CD4-positive, alpha-beta T cell treated with Interleukin-4 for 1 hour (primary cell): ENCODE measurements at places on chromosomes 3 and 15.
A peak's percentile ranks its signal among the peaks of the same experiment; 100 is the strongest.

- DNase-seq, result no peak
Measured at GRCh38 chr15:45612790-45613415, 21.9 kb upstream of the SQOR start.

GRCh38 chr15:65028338-65028737 is 1.1 kb downstream of the MTFMT start:
- peak; percentile 13 for DNase-seq

GRCh38 chr3:14929310-14930074 is 17.9 kb upstream of the NR2C2 start:
- no peak for DNase-seq

- no peak for DNase-seq
Measured at GRCh38 chr15:29333261-29333660, 63.6 kb upstream of the NSMCE3 start.

DNA sequence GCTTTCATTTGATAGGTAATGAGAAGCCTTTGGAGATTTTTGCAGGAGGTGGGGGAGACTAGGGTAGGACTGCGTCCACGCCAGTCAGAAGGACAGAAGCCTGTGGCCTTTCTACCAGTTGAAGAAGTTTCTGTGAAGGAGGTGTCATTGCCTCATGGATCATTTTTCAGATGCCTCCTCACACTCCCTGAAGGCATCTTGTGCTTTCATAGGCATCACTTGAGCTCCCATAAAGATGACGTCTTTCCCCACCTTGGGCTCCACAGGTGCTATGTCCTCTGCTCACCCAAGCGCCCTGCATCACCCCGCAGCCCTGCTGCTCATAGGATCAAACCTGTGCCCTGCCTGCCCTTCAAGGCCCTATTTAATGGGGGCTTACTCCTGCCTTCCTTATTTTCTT is 7.5 kb upstream of the ITGA11 start:
- no peak for DNase-seq

DNA sequence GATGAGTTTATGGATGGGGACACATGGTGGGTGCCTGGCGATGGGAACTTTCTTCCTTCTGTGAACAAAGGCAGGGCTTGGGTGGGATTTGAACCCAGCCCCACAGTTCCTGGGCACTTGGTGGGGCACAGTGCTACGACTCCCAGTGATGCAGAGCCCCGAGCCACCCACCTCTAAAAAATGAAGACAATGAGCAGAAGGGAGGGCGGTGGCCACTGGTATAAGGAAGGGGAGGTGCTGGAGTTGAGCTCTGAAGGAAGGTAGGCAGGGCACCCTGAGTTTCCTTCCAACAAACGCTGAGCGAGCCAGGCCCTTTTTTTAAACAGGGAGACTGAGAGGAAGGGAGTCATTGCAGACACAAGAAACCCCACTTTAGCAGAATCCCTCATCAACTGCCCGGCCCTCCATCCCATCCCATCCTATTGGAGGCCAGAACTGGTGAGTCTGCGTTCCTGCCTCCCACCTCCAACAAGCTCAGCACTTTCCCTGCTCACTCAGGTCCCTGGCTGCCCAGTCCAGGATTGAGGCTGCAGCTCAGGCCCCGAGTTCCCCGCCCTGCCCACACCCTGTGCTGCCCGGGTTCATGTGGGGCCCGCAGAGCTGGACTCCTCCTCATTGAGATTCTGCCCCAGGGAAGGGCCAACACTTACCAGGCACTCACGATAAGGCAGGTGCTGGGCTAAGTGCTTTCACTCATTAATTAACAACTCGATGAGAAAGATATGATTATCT is 57.3 kb downstream of the LINGO1 start:
- DNase-seq, result no peak

GRCh38 chr3:13480340-13481318 is 523 bp downstream of the HDAC11 start:
- peak; percentile 57 for DNase-seq

- DNase-seq, result no peak
Measured at GRCh38 chr15:35440265-35440664, 105.7 kb downstream of the DPH6 start.

GRCh38 chr15:67174864-67175573 is 79.4 kb downstream of the AAGAB start:
- no peak for DNase-seq

GRCh38 chr3:56836276-56837163 is 34.8 kb upstream of the ARHGEF3 start:
- DNase-seq, result no peak

- DNase-seq, result no peak
Measured at GRCh38 chr3:76370749-76371520, 585.6 kb upstream of the ZNF717 start.

DNA sequence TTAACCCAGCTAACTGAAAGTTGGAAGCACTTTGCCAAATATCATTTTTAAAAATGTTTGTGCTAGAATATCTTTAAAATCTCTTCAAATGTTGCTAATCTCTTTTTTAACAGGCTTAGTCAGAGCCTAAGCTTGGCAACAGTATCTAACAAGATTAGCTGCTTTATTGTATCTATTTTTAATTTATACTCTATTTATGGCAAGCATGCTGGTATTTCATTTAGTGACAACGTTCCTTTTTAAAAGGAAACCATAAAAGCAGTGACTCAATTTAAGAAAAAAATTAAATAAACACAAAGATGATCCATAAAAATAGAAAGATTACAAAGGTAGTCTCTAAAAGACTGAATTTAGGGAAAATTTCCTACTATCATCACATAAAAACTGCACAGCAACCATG is 40.5 kb downstream of the SLC12A6 start:
- DNase-seq, result no peak

GRCh38 chr15:58839485-58839884 is 68.4 kb downstream of the MINDY2 start:
- no peak for DNase-seq

- DNase-seq, result no peak
Measured at GRCh38 chr3:110494728-110495127, 576.9 kb upstream of the NECTIN3 start.

GRCh38 chr3:128376516-128376915 is 90.2 kb downstream of the DNAJB8 start:
- no peak for DNase-seq

DNA sequence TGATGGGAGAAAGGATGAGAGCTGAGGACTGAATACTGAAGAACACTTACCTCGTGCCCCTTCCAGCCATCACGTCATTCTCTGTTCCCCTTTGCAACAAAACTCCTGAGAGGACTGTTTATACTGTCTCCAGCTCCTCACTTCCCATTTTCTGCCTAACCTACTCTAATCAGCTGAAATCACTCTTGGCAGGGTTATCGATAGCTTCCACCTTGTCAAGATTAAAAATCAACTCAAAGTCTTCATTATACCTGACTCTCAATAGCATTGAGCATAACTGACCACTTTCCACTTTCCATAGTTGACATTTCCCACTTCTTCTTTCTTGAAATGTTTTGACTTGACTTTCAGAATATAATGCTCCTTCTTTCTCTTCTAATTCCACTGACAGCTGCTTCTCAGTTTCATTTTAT is 4.3 kb downstream of the BTBD1 start:
- DNase-seq, result no peak

DNA sequence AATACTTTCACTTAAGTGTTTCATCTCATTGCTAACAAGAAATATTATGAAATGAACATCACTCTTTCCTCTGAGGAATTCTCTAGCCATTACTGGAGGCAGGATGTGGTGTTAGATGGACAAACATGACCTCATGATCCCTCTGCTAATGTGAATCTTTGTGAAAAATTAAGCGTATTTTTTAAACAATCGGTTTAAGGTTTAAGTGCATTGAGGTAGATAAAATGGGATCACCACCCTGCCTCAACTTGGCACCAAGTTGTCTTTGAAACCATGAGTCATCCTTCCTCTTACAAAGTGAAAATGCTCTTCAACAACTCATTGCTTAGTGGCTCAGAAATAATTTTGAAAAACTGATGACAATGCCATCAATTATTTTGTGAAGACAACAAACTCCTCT is 76.0 kb upstream of the DCBLD2 start:
- DNase-seq, result no peak

DNA sequence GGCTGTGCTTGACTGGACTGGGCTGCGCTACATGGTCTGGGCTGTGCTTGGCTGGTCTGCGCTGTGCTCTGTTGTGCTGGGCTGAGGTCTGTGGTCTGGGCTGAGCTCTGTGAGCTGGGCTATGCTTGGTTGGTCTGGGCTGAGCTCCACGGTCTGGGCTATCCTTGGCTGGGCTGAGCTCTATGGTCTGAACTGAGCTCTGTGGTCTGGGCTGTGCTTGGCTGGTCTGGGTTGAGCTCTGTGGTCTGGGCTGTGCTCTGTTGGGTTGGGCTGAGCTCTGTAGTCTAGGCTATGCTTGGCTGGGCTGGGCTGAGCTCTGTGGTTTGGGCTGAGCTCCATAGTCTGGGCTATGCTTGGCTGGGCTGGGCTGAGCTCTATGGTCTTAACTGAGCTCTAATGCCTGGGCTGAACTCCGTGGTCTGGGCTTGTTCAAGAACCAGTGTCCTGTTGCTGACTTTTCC is 92.0 kb downstream of the PLXNA1 start:
- DNase-seq, result no peak

GRCh38 chr15:101457696-101458095 is 31.8 kb downstream of the PCSK6 start:
- DNase-seq, result no peak

- no peak for DNase-seq
Measured at GRCh38 chr3:71784914-71785531, at the start of gene PROK2. Gene PROK2, minus strand, starts transcription at chr3:71785148. Its CDS starts 96 bp downstream, at chr3:71785052.

GRCh38 chr3:150699068-150699639 is 4.6 kb downstream of the ERICH6 start:
- DNase-seq, result no peak

DNA sequence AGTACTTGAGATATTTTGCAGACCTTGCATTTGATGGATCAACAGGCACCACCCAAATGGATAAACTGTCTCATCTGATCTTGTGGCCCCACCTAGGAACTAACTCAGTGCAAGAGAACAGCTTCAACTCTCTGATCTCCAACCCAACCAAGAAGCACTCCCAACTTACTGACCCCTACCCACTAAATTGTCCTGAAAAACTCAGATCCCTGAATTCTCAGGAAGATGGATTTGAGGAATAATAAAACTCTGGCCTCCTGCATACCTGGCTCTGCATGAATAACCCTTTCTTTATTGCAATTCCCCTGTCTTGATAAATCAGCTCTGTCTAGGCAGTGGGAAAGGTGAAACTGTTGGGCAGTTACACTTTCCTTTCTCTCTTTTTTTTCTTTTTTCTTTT is 247.9 kb downstream of the ZPLD1 start:
- DNase-seq, result no peak

GRCh38 chr15:72117486-72118016 is 399 bp downstream of the MYO9A start:
- DNase-seq, result peak; percentile 59

DNA sequence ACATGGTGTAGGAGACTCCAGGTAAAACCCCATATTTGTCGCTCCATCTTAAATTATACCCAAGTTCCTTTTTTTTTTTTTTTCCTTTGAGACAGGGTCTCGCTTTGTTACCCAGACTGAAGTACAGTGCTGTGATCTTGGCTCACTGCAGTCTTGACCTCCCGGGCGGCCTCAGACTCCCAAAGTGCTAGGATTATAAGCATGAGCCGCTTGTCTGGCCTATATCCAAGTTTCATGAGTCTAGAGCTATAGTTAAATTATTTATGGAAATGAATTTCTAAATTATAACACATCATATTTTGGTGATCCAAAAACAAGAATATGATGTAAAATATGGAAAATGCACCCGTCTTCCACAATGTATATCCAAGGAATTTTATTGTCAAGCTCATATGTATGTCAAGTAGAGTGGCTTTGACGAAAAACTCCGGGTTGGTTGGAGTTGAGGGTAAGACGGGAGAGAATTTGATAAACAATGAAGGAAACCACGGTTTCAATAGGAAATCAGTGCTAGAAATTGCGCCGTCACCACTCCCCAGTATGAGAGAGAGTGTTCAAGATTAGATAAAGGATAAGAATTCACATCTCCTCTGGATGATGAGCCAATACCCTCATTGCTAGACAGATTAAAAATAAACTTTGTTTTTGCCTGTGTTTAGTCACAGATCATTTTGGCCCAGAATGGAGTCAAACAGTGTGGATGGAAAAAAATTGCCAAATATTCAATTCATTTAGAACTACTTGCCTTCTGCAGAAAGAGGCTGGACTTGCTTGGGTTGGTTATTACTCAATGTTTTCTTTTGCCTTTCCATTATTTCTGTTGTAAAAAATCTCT is 209.2 kb upstream of the NR2F2 start:
- no peak for DNase-seq

GRCh38 chr3:69761896-69762767 is 22.9 kb downstream of the MITF start:
- no peak for DNase-seq

DNA sequence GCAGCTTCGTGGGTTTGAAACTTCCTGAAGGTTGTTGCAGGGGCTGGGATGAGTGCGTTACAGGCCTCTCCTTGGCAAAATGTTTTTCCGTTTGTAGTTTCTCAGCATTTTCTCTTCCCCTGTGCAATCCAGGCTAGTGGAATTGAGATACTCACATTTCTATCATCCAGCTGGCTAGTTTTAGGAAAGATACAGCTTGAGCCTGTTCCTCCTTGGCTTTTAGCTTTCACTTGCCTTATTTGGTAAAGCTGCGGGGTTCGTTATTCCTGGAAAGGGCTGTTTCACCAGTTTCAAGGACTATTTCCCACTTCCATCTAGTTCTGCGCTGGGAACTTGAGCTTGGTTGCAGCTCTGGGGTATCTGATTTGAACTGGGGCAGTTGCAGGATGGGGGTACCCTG is 90.3 kb downstream of the ITPR1 start:
- no peak for DNase-seq

DNA sequence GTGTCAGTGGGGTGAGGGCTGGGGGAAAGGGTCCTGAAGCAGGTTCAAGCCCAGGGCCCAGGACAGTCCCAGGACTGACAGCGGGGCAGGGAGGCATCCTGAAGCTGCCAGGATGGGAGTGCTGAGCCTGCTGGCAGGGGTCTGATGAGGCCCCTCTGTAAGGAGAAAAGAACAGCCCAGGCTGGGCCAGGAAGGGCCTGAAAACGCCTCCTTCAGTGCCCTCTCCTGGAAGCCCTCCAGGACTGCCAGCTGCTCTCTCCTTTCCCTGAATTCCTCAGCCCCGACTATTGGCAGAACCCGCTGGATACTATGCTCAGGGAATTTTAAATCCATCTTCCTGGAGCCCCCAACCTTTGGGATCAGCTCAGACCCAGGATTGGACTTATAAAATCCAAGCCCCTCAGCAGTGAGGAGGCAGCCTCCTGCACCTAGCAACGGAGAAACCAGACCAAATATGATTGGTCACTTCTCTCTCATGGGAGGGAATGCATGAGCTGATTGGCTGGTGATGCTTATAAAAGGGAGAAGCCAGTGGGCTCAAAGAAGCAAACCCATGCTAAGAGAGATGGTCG is 203.5 kb upstream of the LINGO1 start:
- DNase-seq, result no peak

DNA sequence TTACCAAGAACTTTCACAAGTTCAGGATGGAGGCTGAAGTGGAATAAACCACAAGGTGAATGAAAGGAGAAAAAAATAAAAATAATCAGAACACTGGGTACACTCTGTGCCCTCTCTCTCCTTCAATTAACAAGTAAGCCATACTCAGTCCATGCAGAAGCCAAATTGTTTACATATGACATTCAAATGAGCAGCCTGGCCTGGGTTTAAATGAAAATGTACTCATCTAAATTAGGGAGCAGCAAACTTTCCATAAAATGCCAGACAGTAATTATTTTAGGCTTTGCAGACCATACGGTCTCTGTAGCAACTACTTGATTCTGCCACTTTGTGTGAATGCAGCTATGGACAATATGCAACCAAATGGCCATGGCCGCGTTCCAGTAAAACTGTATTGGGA is 376.6 kb downstream of the MAGI1 start:
- no peak for DNase-seq
